ENCODE measurements at places on chromosomes 12 and 14.
A peak's percentile ranks its signal among the peaks of the same experiment; 100 is the strongest.

GRCh38 chr12:11819643-11820042, 170.2 kb downstream of the ETV6 start:
- DNase-seq, result no peak

- no peak for DNase-seq
Observed at GRCh38 chr12:76318773-76319594, 29.2 kb downstream of the BBS10 start.

DNA sequence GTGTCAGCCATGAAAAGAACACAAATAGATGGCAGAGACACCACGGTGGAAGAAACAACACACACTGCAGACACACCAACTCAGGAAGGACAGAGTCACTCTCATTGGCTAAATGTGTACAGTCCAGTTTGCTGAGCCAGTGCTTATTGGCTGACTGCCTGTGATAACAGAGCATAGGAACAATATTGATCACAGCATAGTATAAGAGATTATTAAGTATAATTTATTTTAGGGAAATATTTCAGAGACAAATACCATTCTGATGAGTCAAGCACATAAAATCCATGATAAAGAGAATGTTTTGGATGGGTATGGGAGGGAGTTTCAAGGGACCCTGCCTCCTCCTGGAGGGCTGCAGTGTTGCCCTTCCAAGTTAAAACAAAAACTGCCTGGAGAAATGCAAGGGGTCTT, 50.9 kb downstream of the BTG1 start:
- no peak for DNase-seq

DNA sequence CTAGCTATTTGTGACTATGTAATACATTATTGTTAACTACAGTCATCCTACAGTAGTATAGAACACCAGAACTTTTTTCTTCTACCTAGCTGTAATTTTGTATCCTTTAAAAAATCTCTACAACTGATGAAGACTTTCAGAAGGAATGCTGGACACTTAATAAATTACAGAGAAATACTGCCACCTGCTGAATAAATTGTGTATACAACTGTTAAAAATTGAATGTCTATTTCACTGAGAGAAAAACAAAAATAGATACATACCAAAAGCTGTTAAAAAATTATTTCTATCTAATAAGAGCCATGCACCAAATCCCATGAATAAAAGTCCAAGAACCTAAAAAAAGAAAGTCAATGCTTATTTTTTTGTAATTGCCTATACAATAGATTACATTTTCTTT, 6.6 kb downstream of the TSPAN19 start:
- peak; percentile 8 for DNase-seq

DNA sequence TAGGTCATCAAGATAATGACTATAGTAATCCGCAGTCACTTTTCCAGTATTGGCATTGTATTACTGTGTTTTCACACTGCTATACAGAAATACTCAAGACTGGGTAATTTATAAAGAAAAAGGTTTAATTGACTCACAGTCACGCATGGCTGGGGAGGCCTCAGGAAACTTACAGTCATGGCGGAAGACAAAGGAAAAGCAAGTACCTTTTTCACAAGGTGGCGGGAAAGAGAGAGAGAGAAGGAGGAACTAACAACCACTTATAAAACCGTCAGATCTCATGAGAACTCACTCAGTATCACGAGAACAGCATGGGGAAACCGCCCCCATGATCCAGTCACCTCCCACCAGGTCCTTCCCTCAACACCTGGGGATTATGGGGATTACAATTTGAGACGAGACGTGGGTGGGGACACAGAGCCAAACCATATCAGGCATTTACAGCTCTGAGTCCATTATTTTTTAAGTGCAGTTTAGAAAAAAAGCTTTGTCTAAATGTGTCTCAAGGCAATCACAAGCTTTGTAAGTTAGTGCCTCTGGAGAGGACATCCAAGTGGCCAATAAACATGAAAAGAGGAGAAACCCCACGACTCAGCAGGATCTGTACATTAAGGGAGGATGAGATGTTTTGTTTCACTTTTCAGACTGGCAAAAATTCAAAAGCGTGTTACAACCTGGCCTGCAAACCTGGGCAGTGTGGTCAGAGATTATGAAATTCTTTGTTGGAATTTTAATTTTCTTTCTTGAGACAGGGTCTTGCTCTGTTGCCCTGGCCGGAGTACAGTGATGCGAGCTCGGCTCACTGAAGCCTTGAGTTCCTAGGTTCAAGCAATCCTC, 82.0 kb downstream of the DNAH10 start:
- no peak for DNase-seq

DNA sequence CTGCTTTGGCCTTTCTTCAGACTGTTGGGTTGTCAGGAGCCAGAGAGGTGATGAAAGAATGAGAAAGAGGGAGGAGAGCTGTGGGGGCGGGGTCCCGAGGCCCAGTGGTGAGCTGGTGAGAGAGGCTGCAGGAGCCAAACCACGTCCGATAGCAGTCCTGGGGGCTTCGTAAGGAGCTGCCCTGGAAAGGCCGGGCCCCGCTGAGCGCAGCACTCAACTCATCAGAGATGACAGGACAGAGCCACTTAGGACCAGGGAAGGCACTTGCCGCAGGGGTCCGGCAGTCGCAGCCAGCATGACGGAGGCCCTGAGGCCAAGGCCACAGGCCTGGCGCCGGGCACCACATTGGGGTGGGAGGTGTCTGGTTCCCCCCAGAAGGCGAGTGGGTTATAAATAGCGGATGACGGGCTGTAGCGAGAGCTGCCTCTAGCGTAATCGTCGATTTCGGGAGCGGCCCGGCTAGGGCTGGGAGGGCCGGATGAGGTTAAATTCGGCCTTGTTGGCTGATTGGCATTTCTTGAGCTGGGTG, 179.0 kb downstream of the TSPAN9 start:
- no peak for DNase-seq

GRCh38 chr12:6276956-6277620, 33.4 kb upstream of the PLEKHG6 start:
- no peak for DNase-seq

DNA sequence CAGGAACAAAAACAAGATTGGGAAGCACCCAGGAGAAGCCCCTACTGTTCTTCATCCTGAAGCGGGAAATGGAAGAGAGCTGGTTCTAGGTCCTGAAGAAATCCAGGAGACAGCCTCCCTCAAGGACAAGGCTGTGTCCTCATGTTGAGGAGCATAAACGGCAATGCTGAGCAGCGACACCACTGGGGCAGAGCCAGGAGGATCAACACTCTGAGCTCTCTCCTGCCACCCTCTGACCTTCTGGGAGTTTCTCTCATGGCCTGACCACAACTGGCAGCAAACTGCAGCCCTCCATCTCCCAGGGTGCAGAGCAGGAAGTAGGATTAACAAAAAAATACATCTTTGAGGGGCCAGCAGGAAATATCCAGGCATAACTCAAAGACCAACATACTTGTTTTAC, 1292.2 kb upstream of the TMEM132C start:
- DNase-seq, result no peak
